Smooth muscle cell of the coronary artery (primary cell): ENCODE measurements at places on chromosomes 2 and 18. TPM values are rescaled to one million over a fixed set of nuclear protein-coding genes. Genes with fewer than 3 reads are reported as not detected.

The ASB18 gene
- not detected in 2 replicates for total RNA-seq

The OXER1 gene
- under 0.01 TPM in 2 replicates for total RNA-seq

The LHCGR gene
- not detected in 2 replicates for total RNA-seq

The TRIP12 gene
- 212 and 342 TPM in 2 replicates for total RNA-seq

The REEP1 gene
- under 0.01 TPM in 1 of 2 replicates, not detected in the other for total RNA-seq

The DNAH7 gene
- 0.53 and 0.94 TPM in 2 replicates for total RNA-seq

The C2orf81 gene
- 0.59 and 0.98 TPM in 2 replicates for total RNA-seq

The BCL2 gene
- total RNA-seq = 0.60 and 7.3 TPM in 2 replicates

The TMBIM1 gene
- total RNA-seq = 175 and 311 TPM in 2 replicates

The PCARE gene
- not detected in 2 replicates for total RNA-seq

The MSTN gene
- total RNA-seq = not detected in 2 replicates

The ZSCAN30 gene
- total RNA-seq = 13.6 and 17.0 TPM in 2 replicates

The CXCR2 gene
- not detected in 2 replicates for total RNA-seq

The ATF2 gene
- total RNA-seq = 34.3 and 51.2 TPM in 2 replicates

The COLEC11 gene
- total RNA-seq = 0.53 and 1.1 TPM in 2 replicates

The CAMKMT gene
- 4.3 and 5.3 TPM in 2 replicates for total RNA-seq

The CCDC141 gene
- total RNA-seq = under 0.01 and 0.15 TPM in 2 replicates

The FAM228A gene
- total RNA-seq = 0.23 and 2.3 TPM in 2 replicates
